ENCODE measurements at places on chromosomes 2 and 18. TPM values are rescaled to one million over a fixed set of nuclear protein-coding genes. Genes with fewer than 3 reads are reported as not detected.

The ODC1 gene
- 43.8 TPM for total RNA-seq

The IHH gene
- total RNA-seq, result not detected

The KLF7 gene
- total RNA-seq, result 22.9 TPM

The AFF3 gene
- total RNA-seq, result 5.6 TPM

The DSC2 gene
- total RNA-seq, result 0.32 TPM

The FER1L5 gene
- total RNA-seq, result not detected

The SAG gene
- total RNA-seq, result 0.11 TPM

The GAL3ST2 gene
- not detected for total RNA-seq

The CD207 gene
- not detected for total RNA-seq

The ANKRD53 gene
- 2.5 TPM for total RNA-seq

The NOSTRIN gene
- not detected for total RNA-seq

The SCN1A gene
- not detected for total RNA-seq

The CRYBA2 gene
- total RNA-seq, result not detected

The DAW1 gene
- not detected for total RNA-seq

The SERPINE2 gene
- total RNA-seq, result 14.6 TPM
